Mesothelial cell of epicardium (in vitro differentiated cells): ENCODE measurements at places on chromosomes 5 and 9.

- DNase-seq = no peak
Measured at GRCh38 chr9:123643518-123643917, 286.4 kb downstream of the DENND1A start.

- DNase-seq = no peak
Measured at GRCh38 chr5:36870399-36871040, 6.0 kb upstream of the NIPBL start.

DNA sequence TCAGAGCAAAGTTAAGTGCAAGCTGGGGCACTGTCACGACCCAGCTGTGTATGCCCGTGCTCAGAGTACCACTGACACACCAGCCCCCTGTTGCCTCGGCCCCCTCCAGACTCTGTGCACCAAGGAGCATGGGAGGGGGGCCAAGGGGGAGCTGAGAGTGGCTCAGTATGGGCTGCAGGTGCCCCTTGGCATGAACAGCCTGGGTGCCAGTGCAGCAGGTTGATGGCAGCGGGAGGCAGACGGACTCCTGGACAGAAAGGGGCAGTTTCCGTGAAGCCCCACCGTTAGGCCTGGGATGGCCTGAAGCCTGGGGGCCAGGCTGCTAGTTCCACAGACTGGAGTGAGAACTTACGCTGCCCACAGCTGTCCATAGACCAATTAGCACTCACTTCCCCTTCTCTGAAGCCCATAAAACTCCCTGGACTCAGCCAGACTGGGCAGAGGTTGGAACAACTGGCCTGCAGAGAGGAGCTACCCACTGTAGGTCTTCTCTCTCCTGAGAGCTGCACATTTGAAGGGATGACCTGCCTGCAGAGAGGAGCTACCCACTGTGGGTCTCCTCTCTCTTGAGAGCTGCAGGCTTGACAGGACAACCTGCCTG lies 182.8 kb downstream of the DEPDC1B start:
- no peak for DNase-seq

DNA sequence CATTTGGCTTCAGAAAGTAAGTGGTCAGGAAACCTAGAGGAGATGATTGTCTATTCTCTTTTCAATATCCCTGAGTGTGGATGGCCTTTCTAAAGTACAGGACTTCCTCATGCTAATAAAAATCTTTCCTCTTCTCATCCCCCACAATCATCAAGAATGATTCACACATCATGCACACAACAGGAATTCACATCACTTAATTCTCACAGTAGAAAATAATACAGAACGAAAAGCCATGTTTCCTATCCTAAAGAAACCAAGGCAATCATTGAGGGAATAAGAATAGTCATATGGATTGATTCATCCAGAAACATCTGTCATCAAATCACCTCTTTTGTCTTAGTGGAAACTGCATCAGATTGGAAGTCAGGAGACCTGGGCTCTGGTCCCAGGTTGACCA lies 203.1 kb upstream of the PIK3R1 start:
- no peak for DNase-seq

DNA sequence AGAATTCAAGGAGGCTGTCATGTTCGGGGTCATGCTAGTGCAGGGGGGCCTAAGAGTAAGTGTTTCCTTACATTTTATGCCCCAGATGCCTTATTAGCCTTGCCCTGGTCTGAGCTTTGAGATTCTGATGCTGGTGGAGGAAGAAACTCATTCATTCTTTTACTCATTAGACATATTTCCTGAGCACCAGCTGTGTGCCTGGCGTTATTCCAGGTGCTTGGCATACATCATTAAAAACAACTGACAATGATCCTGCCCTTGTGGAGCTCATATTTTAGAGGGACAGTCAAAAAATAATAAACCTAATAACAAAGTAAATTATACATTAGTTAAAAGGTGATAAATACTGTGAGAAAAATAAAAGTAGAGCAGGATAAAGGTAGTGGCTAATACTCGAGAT lies 138.9 kb upstream of the SGCD start:
- no peak for DNase-seq

GRCh38 chr9:2545881-2546490 lies 75.6 kb upstream of the VLDLR start:
- DNase-seq = no peak

GRCh38 chr9:76576344-76576743 lies 117.4 kb downstream of the GCNT1 start:
- DNase-seq = no peak
